ENCODE measurements at places on chromosomes 6 and 20.

DNA sequence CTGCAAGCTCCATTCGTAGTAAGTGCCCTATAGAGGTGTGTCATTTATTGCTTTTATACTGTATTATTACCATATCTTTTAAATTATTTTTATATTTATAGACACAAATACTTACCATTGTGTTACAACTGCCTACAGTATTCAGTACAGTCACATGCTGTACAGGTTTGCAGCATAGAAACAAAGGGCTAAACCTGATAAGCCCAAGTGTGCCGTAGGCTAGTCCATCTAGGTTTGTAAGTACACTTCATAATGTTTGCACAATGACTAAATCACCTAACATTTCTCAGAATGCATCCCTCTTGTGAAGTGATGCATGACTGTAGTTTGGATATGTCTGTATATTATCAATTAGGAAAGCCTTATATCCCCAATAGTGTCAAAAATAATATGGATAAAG lies 122.8 kb downstream of the CLVS2 start:
- DNase-seq, result no peak

DNA sequence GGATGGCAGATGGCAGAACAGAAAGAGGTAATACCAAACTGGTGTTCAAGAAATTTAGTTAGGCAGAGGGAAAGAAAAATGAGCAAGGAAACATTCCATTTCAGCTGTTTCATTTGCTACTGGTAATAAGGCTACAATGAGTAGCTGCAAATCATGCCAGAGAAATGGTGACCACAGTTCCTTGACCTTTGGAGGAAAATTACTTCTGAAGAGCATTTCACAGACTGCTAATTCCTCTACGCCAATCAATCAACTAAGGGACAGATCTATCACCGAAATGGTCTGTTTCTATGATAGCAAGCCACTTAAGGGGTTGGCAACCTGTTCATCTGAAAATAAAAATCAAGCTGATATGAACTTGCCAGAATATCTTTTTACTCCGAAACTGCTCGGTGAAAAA lies 119.5 kb downstream of the PTPRK start:
- DNase-seq, result no peak

GRCh38 chr6:11820821-11821220 lies 42.2 kb upstream of the ADTRP start:
- no peak for DNase-seq

DNA sequence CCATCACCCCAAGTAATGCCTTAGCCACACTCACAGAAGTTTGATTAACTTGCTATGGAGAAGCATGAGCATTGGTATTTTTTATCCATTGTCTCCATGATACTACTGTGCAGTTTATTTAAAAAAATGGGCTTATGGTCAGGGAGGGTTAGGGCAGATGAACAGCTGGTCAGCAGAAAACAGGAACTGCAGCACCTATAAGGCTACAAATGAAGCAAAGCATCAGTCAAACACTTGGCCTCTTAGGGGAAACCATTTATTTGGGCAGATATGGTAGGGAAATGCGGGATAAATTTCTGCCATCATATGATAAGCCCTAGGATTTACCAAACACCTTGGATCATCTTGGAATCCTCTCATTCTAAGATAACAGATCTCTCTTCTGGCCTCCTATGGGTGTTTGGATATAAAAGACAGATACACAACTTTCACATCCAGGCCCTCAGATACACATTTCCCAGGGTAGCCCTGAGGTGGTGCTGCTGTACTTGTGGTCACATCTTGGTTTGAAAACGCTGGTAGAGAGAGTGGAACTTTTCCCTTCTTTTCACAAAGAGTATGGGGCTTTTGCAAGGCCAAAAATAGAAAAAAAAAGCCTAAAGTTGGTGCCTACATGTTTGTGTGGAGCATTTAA lies 42.8 kb upstream of the AHI1 start:
- DNase-seq, result no peak

- no peak for DNase-seq
Observed at GRCh38 chr20:45448270-45448669, 21.3 kb upstream of the WFDC2 start.

GRCh38 chr6:146351018-146351417 lies 192.6 kb upstream of the RAB32 start:
- no peak for DNase-seq

- DNase-seq, result no peak
Observed at GRCh38 chr6:120779441-120779840, 554.8 kb downstream of the TBC1D32 start.

DNA sequence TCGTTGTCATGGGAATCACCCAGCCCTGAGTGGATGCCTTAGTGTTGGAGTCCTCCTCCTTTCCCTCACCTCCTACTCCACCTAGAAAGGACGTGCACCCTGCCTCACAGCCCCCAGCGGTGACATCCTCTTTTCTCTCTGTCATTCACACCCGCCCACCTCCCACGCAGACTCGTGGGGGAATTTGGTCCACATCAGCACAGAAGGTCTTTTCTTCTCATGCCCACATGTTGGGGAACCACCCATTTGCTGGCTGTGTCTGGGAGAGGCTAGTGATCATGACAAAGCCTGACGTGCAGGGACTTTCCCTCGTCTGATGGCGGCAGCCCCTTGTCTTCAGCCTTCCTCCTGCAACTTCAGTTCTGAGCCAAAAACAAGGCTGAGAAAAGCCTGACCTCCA lies 96.0 kb upstream of the CNKSR3 start:
- no peak for DNase-seq

- no peak for DNase-seq
Observed at GRCh38 chr6:28725890-28726348, 197.9 kb downstream of the TRIM27 start.

DNA sequence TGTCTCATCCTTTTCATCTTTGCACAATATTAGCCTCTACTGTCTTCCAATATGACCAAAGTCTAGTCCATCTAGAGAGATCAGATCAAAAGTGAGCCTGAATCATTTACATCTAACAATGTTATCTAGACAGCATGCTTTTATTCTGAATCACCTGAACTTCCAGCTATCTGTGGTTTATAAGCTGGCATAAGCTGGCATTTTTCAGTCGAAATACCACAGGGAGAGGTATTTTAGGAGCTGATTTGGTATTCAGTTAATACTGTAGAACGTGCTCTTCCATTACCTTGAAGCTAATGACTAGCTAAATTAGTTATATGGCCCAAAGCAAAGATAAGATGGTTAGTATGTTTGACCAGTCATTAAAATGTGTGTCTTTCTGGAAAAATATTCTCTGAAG lies 188.3 kb upstream of the AGPAT4 start:
- DNase-seq, result no peak

GRCh38 chr6:122845916-122846612 lies 57.0 kb downstream of the SMPDL3A start:
- no peak for DNase-seq

- no peak for DNase-seq
Observed at GRCh38 chr6:151679081-151679480, 128.4 kb upstream of the ESR1 start.

- DNase-seq, result no peak
Observed at GRCh38 chr6:1729133-1729749, 119.5 kb downstream of the FOXC1 start.

GRCh38 chr6:1474205-1474604 lies 84.8 kb downstream of the FOXF2 start:
- no peak for DNase-seq

DNA sequence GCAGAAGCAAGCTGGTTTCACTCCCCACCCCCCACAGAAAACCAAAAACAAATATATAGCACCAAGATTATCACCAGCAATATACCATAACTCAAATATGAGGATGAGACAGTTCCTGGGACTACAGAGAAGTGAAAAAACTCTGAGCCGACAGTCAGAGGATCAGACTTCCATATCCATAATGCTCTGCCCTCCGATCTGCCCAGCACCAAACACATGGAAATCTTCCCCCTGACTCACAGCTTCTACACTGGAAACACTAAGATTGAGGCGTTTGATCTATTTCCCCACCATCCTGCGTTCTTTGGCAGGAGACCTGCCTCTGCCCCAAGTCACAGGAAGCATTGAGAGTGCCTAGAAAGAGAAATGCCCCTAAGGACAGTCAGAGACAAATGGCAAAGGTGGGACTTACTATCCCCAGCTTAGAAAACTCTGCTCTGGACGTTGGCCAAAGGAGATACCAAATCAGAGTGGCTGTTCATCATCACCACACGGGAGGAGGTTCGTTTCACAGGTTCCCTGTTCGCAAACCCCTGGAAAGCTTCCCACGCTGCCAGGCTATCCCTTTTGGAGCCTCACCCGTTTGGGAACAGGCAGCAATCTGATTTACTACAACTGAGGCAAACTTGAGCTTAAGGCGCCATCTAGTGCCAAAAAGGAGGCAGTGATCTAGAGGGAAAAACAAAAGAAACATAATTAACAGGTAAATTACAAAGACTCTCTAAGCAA lies 48.7 kb upstream of the SRSF6 start:
- no peak for DNase-seq

GRCh38 chr6:37585523-37585905 lies 85.8 kb upstream of the CCDC167 start:
- DNase-seq, result no peak

- DNase-seq, result no peak
Observed at GRCh38 chr6:135319819-135320218, 138.7 kb downstream of the MYB start.

- DNase-seq, result no peak
Observed at GRCh38 chr6:38133932-38134703, 314.6 kb downstream of the ZFAND3 start.

DNA sequence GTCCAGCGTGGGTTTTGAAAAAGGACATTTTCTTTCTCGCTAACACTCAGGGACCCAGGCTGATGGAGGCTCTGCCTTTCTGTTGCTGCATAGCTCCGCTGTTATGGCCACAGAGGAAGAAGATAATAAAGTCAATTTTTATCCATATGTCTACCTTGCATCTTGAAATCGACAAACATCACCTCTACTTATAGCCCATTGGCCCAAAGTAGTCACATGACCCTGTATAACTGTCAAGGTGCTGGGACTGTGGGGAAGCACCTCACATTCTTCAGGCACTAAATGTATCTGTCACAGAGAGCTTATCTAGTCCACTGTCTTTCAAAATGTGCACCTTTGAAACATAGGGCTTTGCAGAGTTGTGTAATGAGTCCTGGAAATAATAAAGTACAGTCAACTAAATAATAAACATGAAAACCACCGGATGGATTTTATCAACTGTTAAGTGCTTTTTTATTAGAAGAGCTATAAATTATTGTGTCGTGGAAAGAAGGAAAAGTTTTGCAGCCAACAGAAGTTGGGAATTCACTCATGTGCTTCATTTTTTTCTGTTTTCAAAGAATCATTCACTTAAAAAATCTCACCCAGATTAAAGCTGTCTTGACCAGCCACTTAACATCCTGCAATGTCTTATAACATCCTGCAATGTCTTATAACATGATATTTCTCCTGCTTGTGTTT lies 47.7 kb upstream of the RCAN2 start:
- DNase-seq, result no peak

DNA sequence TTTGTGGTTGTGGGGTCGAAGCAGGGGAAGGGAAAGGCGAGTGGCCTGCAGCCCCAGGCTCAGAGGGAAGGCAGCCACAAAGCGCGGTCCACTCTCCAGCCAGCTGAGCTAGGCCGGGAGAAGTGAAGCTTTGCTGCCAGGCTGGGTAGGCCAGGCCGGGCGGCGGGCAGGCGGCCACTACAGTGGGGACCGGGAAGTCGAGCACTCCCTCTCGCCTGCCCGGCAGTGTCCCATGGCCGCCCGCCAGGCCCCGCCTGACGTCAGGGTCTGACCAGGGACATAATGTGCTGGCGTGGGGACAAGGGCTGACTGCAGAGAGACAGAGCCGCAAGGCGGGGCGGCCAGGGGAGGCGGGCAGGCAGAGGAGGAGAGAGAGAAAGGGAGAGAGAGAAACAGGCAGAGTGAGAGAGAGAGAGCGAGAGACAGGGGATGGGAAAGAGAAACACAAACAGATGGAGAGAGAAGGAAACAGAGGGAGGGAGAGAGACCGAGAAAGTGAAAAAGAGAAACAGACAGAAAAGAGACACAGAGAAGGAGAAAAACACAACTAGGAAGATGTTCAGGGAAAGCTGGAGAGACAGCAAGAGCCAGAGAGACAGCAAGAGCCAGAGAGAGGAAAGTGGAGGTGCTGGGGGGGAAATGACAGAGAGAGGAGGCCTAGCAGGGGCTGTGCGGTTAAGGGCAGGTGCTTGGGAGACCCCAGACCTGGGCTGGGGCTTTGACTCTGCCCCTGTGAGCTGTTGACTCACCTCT lies 94.5 kb upstream of the PTPN1 start:
- DNase-seq, result peak; percentile 37

GRCh38 chr6:144353871-144354314 lies 68.8 kb downstream of the UTRN start:
- DNase-seq, result no peak

DNA sequence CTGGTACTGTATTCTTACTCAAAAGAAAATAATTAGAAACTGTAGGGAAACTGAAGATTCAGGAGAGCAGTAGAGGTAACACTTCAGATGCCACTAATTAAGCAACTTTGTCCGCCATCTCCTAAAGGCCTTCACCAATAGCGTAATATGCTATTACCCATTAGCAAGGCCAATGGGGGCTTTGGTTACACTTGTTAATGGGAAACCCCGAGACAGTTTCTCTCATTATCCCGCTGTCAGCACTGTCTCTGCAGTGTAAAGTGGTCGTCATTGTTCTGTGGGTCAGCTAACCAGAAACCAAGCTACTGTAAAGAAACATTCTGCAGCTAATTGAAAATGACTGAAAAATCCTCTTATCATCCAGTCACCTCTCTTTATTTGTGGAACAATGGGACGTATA lies 468.0 kb upstream of the POU3F2 start:
- DNase-seq, result no peak
